ENCODE measurements at places on chromosomes 5 and 9.

DNA sequence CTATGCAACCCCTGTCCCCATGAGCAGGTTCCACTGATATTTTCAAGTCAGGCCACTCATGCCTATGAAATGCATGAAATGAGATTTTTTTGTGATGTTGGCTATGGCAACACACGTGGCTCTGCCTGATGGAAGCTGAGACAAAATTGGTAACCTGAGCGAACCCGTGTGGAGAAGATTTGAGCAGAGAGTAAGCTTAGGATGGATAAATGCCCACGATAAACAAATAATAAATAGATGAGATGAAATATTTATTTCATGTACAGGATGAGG is 153.4 kb upstream of the IER5L start:
- no peak for DNase-seq

- no peak for DNase-seq
These were observed 40.4 kb upstream of the FGF1 start for GRCh38 chr5:142726188-142726731.

GRCh38 chr5:92749943-92750342 is 831.1 kb downstream of the NR2F1-AS1 start:
- no peak for DNase-seq

- no peak for DNase-seq
These were observed 119.5 kb upstream of the PCA3 start for GRCh38 chr9:76644647-76645250.

DNA sequence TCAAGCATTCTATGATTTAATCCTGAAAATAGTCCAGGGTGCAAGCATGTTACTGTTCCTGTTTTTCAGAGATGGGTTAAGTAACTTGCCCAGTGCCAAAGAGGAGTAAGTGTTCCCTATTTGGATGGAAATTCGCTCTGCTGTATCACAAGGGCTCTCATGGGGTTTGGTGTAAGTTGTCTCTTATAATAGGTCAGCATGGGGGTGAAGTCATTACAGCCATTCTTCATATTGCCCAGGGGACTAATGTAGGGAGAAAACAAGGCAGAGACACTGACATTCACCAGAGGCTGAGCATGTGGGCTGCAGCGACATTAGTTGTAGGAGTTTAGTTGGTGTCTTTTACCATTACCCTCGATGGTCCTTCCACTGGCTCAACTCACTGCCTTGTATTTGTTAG is 142.1 kb upstream of the GLRA1 start:
- DNase-seq = no peak

- no peak for DNase-seq
These were observed 346.3 kb upstream of the SLC30A5 start for GRCh38 chr5:68747521-68747920.

DNA sequence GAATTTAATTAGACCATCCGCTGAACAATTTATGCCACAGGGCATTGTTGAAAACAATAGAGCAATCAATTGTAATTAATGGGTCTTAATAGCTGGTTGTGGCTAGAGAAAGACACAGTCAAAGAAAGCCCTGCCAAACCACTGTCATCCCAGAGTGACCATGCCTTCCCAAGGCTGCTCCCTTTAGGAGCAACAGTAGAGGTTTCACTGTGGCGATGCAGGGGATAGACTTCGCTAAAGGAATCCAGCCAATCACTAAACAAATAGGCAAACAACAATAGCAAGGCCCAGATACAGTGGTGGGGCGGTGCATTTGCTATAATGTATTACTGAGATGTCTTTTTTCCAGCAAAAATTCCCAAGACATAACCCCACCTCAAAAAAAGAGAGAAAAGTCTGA is 87.8 kb upstream of the SLC27A6 start:
- no peak for DNase-seq

GRCh38 chr5:45383985-45384384 is 312.2 kb downstream of the HCN1 start:
- no peak for DNase-seq

GRCh38 chr5:10583663-10584572 is 20.0 kb downstream of the ANKRD33B start:
- DNase-seq = peak; percentile 41

DNA sequence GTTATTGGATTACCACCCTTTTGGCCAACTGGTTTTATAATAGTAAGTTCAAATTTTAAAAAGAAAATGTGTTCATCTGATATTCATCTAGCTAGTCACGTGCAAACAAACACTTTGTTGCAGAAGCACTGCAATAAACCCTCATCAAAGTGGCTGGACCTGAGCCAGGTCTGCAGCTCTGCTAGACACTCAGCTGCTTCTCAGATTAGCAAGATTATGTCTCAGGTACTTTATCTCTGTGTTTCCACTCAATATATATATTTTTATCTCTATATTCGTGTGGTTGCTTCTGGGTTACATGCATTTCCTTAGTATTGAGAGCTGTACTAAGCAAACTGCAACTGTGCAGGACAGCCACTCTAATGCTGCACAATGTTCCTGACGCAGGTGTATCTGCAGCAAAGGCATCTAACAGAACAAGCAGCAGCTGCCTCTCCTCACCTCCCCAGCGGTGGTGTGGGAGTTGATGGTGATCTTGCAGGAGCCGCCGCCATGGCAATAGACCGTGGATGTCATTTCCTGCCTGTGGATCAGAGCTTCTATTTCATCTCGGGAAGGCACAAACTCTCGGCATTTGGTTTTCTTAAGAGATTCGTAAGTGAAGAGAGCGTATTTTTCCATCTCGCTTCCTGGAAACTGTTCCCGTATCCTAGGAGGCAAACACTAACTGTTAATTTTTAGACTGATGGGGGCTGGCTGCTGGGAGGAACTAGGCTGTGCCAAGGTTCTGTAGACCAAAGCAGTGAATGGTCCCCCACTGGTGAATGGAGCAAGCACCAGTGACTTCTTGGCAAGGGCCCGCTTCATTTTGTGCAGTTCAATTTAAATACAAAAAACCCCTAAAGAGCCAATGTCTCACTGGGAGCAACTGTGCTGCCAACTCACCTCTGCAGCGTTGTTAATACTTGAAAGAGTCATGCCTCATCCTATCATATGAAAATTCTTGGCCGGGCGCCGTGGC is 56.7 kb upstream of the RETREG1 start:
- no peak for DNase-seq

DNA sequence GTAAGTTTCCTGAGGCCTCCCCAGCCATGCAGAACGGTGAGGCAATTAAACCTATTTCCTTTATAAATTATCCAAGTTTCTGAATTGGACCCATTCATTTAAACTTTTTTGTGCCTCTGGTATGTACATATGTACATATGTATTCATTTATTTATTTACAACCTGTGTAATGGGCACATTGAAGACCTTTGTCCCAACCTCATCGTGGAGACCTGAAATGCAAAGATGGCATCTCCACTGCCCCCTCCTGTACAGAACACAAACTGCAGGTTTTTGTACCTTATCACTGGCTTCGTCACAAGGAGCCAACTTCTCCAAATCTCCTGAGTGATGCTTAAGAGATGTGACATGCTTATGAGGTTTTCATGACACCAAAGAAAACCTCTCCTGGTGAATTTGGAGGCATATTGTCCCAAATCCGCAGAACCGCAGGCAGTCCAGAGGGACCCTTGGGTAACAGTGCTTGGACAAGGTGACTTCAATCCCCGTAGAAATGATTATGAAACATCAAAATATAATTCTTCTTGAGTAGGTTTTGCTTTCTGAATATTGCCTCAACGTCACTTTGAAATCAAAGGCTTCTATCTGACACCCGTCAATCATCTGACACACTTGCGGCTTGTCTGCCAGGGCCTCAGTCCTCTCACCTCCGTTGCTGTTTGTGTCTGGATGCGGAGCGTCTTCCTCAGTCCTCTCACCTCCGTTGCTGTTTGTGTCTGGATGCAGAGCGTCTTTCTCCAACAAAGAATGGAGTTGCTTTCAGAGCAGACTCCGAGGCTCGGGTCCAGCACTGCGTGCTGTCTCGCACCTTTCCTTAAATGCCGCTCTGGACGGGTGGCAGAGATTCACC is 135.0 kb upstream of the IRX4 start:
- no peak for DNase-seq

DNA sequence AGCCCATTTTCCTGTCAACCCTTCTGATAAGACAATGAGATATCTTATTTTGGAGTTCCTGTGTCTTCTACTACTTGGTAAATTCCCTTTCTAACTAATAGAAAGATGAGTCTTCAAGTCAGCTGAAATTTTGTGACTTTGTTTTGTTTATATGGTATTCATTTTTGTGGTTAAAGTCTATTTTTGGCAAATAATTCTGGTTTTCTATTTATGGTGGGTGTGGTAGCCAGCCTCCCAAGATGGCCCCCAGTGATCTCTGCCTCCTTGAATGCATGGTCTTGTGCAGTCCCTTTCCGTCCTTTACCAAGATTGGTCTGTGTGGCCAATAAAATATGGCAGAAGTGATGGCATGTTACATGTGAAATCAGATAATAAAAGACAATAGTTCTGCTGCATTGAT is 91.5 kb downstream of the NR3C1 start:
- DNase-seq = no peak

DNA sequence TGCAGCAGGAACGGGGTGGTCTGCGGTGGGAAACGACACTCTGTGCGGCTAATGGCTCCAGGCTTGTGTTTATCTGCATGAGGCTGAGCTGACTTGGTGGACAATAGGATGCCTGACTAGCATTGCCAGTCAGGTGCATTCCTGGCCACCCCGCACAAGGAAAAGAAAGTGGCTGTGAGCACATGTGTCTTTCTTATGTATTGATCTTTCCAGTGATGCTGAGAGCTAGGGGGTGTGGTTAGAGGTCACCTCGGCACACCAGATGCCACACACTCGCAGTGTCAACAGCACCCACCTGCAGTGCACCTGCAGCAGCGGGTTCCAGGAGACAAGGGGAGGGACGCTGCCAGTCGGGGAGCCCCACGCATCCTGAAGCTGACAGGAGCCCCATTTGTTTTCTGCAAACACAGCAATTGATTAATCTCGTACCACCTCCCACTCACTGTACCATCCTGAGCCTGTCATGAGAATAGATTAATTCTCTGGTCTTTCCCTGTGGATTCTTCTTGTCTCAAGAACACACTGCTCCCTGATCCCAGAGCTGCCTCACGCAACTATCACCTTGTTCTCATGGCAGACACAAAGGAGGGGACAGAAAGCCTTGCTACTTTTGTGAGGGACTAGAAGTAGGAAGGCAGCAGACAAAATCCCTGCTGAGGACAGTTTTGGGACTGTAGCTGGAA is 251.7 kb upstream of the WWC1 start:
- DNase-seq = no peak

GRCh38 chr9:110255034-110255462 is 1.3 kb downstream of the TXN start:
- DNase-seq = no peak

DNA sequence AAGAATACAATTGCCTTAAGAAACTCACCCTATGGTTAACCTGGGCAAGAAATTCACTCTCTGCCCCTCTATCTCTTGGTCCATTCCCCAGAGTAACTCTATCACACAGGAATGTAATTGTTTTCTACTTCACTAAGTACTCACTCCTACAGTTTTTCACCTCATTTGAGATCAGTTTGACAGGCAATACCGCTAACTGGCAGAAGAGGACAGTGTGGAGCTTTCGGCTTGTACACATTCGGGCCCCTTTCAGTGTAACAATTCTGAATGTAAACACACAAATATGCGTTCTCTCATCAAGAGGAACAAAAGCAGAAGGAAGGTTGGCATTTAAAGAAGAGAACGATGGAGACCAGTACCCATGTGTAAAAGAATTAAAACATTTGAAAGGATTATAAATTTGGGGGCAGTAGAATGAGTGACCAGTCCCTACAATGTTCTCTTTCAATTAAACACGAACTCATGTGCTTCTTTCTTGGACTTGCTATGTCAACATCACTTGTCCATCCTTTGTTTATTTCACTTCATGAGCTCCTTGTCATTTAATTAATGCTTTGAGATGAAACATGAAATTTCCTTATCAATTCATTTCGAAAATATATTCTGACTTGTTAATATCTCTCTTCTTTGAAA is 188.5 kb upstream of the GRAMD2B start:
- DNase-seq = no peak

GRCh38 chr9:8366161-8366926 is 566.8 kb upstream of the DMAC1 start:
- no peak for DNase-seq

DNA sequence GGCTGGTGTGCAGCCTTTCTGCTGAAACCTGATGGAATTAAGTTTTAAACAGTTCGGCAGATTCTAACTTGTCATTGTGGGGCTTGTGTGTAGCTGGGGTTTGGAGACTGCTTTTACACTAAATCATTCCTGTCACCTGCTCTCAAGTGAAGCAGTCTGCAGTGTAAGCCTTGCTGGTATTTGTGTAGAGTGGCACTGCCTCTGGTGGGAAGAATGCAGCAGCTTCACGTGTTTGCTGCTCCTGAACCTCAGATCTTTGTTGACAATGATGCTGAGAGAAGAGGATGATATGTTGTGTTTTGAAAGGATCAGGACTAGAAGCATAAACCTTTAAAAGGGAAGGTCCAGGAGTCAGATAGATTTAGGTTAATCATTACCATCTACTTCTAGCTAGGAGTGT is 88.1 kb downstream of the KDM4C start:
- DNase-seq = no peak

GRCh38 chr5:103487218-103487617 is 75.4 kb downstream of the NUDT12 start:
- no peak for DNase-seq

GRCh38 chr9:38689678-38690077 is 30.3 kb downstream of the FAM240B start:
- DNase-seq = peak; percentile 57
